ENCODE measurements at places on chromosomes 5 and 9.

DNA sequence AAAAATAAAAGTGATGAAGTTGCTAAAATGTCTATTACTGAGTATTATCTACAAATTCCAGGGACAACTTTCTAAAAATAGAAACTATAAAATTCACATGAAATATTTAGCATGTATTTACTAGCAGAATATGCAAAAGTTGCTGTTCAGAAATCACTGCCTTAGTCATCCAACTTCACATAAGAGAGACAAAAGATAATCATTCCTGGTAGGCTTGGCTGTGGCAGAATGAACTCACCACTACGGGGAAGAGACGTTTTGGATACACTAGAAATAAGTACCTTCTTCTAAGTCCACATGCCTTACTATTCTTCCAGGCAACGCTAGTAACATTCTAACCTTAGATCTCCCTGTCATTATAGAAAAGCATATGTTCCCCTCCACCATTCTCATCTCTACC is 272.2 kb downstream of the BNC2 start:
- no peak for DNase-seq

- no peak for DNase-seq
Observed at GRCh38 chr5:148641735-148642134, 12.6 kb downstream of the HTR4 start.

GRCh38 chr5:10607023-10607665 is 43.3 kb downstream of the ANKRD33B start:
- peak; percentile 36 for DNase-seq

DNA sequence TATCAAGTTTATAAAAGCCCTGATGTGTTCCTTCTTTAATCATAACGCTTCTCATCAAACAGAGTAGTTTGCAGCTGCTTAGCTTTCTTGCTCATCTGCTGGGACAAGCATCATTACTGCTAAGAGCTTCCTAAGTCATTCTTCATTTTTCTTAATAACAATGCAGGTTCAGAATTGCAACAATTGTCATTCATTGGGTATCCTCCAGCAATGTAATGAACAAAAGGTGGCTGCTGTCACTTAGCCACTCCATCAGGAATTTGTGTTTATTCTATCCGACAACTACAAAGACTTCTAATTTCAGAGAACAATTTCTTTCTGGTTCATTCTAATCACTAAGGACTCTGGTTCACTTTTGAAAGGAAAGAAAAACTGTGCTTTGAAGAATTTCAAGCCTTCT is 836.7 kb upstream of the CDH10 start:
- no peak for DNase-seq

DNA sequence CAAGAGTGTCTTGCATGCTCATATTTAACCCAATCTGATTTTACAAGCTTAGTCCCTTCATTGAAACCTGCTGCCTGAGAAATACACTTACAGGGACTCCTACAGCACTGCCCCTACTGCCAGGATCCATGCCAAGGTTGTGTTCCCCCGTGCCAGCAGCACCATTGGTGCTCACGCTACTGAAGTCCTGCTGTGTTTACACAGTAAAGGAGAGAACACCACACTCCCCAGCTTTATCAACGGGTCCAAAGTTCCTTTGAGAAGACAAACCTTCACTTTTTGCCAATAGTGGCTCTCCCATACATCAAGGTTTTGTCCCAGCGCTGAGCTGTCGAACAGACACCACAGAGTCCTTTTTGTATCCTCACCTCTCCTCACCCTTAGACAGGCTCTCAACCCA is 155.1 kb upstream of the WWC1 start:
- peak; percentile 62 for DNase-seq

- DNase-seq = no peak
Observed at GRCh38 chr9:1443450-1443849, 393.3 kb downstream of the DMRT2 start.

Data from left colon (tissue), 2 donors.